ENCODE measurements at places on chromosomes 7 and 10.

DNA sequence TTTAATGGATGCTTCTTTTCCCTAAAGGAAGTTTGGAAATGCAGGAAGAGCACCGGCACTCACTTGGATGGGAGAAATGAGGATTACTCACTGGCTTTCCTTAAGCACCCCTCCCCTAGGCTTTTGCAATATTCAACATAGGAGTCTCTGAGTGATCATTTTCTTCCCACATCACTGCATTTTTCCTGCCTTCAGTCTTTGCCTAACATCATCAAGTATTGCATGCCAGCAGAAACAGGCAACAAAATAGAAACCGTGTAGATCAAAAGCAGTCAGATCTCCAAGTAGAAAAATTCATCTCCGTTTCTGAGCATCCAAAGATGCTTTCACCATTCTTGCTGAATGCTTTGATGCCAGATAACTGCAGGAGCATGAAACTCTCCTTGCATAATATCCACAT lies 119.9 kb downstream of the ADCYAP1R1 start:
- DNase-seq = no peak

DNA sequence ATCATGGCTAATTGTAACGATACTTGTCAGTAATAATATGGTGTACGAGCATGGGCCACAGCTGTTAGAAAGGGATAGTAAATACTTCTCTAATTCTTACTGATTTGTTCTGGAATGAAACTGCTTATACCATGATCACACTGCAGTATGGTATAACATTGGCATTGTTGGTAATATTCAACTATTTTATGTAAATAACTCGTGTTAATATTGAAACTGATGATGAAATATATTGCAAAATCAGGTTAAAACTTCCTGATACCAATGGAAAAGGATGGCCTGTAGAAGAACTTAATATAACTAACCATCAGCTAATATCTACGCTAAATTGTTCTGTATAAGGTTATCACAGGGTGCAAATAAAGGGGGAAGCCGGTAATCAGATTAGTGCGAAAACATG lies 10.3 kb downstream of the OR2A14 start:
- no peak for DNase-seq

GRCh38 chr10:69881202-69881601 lies 79.5 kb downstream of the COL13A1 start:
- DNase-seq = no peak

DNA sequence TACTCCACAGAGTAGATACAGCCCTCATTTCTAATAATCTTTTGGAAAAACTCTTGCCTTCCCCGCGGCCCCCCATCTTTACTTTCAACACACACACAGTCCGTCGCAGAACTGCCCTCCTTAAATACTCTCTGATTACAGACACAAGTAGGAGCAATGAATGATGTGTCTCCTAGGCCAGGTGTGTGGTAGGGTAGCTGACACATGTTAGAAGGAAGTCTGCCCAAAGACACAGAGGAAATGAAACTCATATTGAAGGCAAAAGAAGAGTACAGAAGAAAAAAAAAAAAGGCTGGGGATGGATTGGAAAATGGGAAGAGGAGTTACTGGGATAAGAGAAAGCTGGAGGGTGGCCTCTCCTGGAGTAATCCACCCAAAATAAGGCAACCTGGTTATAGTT lies 14.6 kb downstream of the OPALIN start:
- no peak for DNase-seq

GRCh38 chr10:5809527-5810154 lies 3.6 kb downstream of the GDI2 start:
- DNase-seq = no peak

GRCh38 chr7:37083311-37084096 lies 359.2 kb upstream of the AOAH start:
- DNase-seq = no peak

GRCh38 chr10:2970190-2970823 lies 97.0 kb upstream of the PFKP start:
- no peak for DNase-seq
